ENCODE measurements at places on chromosomes 11 and 22.

DNA sequence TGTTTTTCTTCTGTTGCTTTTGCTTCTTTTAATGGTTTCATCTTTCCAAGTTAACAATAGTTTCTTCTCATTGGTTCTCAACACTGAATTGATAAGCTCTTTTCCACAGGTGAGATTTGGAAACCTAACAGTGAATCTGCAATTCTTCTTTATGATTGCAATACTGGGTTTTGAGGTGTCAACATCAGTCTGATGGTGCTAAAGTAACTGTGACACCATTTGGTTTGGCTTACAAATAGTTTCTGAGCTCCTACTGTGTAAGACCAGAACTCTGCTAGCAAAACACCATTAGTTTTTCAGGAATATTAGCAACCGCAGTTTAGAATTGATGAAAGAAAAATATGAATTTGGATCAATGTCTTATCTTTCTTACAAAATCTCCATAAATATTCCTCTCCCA lies 58.6 kb downstream of the MAML2 start:
- DNase-seq = no peak

- no peak for DNase-seq
Measured at GRCh38 chr22:47192651-47193437, 430.4 kb downstream of the TBC1D22A start.

- DNase-seq = peak; percentile 53
Measured at GRCh38 chr22:30005213-30005857, 74.9 kb upstream of the HORMAD2 start.

DNA sequence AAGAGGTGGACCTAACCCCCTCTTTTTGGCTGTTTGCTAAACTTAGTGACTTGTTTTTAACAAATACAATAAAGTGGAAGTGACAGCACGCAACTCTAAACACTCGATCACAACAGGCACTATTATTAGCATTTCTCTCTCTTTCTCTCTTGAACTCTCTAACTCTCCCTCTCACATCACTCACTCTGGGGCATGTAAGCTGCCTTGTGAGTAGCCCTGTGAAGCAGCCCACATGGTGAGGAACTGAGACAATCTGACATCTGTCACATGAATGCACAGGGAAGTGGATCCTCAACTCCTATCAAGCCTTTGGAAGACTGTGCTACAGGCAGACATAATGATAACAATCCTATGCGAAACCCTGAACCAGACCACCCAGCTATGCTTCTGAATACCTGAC lies 609.0 kb upstream of the CNTN5 start:
- no peak for DNase-seq

- DNase-seq = no peak
Measured at GRCh38 chr11:1873048-1873812, 18.5 kb downstream of the PRR33 start.

GRCh38 chr11:6825231-6825744 lies 20.2 kb upstream of the OR10A5 start:
- no peak for DNase-seq

DNA sequence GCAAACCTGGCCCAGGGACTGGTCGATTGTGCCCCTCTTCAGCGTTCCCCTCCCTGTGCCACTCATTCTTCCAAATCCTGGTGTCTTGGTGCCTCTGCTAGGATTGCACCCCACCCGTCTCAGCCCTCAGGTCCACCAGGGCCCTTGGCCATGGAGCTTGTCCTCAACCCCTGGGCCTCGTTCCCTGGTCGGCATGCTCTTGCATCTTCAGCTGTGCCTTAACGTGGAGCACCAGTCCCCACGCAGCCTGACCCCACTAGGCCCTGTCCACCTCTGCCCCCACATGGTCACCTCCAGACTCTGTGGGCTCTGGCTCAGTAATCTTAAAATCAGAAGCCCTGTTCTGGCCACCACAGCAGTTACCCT lies 61.1 kb downstream of the OSBP2 start:
- no peak for DNase-seq

DNA sequence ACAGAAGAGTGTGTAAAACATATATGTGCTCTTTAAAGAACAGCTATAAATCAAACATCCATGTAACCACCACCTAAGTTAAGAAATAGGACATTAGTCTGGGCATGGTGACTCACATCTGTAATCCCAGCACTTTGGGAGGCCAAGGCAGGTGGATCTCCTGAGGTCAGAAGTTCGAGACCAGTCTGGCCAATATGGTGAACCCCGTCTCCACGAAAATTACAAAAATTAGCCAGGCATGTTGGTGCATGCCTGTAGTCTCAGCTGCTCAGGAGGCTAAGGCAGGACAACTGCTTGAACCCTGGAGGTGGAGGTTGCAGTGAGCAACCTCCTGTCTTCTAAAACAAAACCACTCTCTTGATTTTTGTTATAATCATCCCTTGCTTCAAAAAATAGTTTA lies 103.3 kb downstream of the LRRC32 start:
- DNase-seq = no peak

GRCh38 chr11:132126973-132127899 lies 756.8 kb downstream of the NTM start:
- peak; percentile 75 for DNase-seq

- DNase-seq = no peak
Measured at GRCh38 chr11:29361369-29361768, 655.5 kb downstream of the KCNA4 start.

- DNase-seq = peak; percentile 64
Measured at GRCh38 chr22:47154621-47155081, 392.2 kb downstream of the TBC1D22A start.

- no peak for DNase-seq
Measured at GRCh38 chr11:134244593-134244992, 8.6 kb downstream of the THYN1 start.

DNA sequence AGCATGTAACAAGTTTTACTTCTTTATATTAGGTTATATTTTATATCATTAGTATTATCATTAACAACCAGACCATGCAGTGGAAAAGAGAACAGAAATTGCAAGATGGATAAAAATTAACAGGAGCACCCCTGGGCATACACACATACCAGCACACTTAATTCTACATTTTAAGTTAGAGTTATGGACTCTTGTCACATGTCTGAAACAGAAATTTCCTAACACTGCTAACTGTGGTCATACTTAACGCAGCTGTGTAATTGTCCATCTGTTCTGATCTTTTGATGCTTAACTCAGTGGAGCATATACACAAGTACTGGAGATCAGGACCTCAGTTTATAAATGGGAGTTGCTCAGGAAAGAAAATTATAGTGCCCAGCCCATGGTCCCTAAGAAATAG lies 358 bp downstream of the OR52H1 start:
- DNase-seq = no peak

DNA sequence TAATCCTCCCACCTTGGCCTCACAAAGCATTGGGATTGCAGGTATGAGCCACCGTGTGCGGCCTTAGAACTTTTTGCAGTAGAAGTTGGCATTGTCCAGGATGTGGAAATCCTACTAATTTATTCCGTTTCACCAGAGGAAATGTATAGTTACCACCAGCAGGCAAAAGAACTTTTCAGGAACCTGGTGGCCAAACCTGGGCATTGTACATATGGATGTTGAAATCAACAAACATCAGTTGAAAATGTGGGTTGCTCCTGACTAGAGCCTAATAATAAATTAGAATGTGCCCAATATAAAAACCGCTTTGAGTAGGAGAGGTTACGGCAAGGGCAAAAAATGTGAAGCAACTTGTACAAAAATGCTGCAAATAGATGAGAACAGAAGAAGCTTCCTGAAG lies 40.7 kb upstream of the XBP1 start:
- no peak for DNase-seq

DNA sequence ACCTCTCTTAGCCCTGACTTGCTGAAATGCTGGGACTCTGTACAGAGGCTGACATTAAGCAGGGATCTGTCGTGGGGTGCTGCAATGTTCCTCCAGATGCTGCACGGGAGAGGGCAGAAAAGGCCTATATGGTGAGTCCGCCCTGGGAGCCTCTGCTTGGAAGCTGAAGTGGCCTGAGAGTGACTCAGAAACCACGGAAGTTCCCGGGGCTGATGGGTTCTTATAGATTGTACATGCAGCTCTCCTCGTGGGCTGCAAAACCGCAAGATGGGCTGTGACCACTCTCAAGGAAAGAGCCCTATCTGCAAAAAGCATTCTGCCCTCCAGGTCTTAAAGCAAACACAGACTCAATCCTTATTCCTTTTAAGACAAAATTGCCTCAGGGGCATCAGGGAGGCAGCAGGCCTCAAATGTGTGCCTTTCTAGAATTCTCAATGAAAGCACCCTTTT lies 5.8 kb upstream of the SLC43A3 start:
- DNase-seq = no peak

DNA sequence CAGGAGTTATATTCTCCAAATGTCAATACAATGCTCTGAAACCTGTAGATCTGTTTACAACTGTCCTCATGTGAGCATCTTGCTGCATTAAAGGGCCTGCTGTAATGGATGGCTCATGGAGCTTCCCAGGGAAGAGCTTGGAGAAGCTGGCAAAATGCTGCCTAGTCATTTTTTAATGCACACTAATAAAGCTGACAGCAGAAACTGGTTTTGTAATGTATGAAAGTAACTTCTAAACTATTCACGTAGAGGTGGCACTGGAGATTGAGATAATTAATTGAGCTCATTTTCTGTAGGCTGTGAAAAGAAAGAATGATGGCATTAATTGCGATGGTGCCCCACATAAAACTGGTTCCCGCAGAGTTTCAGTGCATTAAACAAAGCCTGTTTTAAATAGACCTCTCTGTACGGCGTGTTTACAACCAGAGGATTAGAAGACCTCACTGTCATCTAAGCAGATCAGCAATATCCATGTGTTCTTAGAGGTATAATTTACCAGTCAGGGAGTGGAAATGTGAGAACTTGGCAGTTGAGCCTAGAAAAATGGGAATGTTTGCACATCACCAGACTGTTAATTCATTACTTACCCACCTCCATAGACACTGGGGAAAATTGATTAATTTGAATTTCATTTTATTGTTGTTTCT lies 16.0 kb downstream of the POLA2 start:
- DNase-seq = no peak

DNA sequence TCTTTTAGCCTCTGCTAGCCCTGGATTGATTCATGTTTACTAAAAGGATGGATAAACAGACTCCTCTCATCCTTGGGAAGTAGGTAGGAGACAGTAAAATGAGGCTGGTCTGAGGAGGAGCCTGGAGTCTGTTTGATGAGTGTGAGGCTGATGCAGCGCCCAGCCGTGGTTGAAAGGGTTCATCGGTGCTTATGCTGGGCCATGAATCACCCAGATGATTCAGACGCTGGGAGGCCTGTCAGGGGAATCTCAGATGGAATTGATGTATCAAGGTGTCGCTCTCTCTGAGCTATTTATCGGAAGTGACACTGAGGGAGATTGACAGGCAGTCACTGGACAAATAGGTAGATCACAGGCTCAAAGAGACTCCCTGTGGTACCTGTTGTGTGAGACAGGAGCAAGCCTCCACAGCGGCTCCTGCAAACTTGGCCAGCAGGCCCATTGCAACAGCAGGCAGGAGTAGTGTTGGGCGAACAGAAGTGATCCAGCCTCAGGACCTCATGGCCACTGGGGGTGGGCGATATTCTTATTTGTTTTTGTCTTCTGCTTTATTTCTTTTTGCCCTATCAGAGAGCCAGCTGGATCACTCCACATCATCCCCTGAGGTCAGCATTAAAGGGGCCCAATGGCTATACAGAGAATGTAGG lies 109.9 kb upstream of the CADM1 start:
- no peak for DNase-seq

Data from nucleus accumbens (tissue), 56 donors.